Left renal pelvis (tissue), 4 donors: ENCODE measurements at places on chromosomes 2 and 18. TPM values are rescaled to one million over a fixed set of nuclear protein-coding genes. Genes with fewer than 3 reads are reported as not detected.

Gene PIKFYVE
- polyA plus RNA-seq: 25.3 TPM

Gene PPP1R1C
- 3.3 TPM for polyA plus RNA-seq

Gene TTN
- 1.2 TPM for polyA plus RNA-seq

Gene REG3A
- not detected for polyA plus RNA-seq

Gene NEU2
- polyA plus RNA-seq: not detected

Gene SPATS2L
- polyA plus RNA-seq: 151 TPM

Gene SCN3A
- 0.78 TPM for polyA plus RNA-seq

DNA sequence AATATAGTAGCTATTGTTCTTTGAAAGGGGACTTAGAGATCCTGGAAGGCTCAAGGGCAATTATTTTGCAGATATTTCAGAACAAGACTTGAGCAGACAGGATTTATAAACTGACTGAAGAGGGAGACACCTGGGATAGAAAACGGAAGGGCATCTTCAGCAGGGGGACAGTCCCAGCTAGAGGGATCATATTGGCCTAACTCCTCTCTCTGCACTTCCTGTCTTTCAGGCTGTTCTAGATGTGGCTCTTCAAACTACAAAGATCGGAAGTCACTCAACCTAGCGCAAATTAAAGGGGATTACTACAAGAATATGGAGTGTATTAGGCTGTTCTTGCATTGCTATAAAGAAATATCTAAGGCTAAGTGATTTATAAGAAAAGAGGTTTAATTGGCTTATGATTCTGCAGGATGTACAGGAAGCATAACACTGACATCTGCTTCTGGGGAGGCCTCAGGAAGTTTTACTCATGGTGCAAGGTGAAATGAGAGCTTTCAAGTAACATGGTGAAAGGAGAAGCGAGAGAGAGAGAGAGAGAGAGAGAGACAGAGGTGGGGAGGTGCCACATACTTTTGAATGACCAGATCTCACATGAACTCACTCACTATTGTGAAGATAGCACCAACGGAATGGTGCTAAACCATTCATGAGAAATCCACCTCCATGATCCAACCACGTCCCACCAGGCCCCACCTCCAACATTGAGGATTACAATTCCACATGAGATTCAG lies 5.3 kb upstream of the CTIF start:
- DNase-seq: no peak

DNA sequence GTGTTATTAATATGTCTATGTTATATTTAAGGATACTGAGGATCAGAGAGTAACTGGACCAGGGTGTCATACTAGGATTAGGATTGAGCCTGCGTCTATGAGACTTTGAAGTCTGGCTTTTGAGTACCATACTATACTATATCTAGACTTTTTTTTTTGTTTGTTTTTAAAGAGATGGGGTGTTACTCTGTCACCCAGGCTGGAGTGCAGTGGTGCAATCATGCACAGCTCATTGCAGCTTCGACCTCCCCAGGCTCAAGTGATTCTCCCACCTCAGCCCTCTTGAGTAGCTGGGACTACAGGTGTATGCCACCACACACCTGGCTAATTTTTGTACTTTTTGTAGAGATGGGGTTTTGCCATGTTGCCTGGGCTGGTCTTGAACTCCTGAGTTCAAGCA lies 66.2 kb upstream of the MAP4K3 start:
- DNase-seq: no peak

- no peak for DNase-seq
Observed at GRCh38 chr2:172574965-172575364, 19.1 kb downstream of the PDK1 start.

DNA sequence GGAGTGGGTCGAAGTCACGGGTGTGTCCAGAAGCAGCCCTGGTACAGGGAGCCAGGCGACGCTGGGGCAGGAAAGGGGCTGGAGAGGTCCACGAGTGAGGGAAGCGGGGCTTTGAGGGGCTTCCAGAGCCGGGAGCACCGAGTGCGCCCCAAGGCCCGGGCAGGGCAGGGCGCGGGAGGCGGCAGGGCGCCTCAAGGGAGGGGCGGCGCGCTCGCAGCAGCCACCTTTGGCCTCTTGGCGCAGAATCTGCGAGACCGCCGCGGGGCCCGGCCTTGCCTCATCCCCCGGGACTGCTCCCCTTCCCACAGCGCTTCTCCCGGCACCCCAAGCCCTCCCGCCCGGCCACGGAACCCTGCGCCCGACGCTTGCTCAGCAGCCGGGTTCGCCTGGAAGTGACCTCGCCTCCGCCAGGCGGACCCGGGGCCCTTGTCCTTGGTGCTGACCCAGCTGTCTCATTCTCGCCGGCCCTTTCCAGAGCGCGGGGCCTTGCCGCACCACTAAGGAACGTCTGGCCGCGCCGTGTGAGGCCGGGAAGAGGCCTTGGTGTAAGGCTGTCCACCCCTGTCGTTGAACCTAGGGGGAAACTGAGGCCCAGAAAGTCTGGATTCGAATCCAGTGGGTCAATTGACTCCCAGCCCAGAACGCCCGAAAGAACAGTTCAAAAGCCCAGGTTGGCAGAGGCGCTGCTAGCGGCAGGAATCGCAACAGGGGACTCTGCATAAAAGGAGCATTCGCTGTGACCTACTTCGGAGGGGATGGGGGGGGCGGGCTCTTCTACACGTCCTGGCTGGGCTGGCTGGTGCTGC lies 584 bp upstream of the DNER start:
- no peak for DNase-seq

DNA sequence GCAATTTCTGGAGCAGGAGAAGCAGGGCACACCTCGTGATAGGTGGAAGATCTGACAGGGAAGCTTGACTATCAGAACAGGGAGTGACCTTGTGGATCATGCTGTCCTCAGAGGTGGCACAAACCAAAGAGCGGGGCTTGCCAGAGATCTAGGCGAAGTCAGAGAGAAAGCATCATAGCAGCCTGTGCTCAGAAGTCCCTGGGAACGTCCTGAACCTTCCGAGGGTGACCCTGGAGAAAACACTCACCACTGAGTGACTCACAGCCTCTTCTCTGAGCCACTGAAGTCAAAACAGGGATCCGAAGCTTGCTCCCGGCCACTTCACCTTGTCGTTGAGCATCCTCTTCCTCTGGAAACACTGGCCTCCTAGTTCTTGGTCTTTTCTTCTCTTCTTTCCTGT lies 56.7 kb downstream of the IL1R2 start:
- DNase-seq: no peak

DNA sequence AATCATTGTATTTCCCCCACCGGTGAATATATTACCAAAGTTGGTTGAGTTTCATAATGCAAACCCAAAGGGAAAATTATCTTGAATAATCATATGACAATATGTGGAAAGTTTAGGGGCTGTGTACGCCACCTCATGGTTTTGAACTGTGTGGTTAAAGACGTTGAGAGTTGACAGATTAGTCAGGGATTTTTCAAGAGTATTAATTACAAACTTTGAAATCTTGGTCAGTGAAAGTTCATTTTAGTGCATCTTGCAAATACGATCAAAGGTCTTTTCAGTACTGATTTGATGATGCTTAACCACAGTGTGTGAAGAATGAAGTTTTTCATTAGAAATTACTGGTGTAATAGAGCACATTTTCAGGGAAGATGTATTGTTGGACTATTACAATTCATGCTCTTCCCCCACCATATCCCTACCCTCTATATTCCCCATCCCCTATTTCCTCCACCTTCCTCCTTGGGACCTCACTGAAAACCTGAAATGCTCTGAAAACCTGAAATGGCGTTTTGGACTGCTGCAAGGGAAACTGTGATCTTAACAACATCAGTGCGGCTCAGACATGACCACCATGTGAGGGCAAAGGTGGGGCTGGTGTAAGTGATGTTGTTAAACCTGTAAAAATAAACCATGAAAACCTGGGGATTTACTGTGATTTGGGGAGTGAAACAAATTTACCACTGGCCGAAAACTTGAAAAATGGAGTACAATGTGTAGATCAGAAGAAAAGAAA lies 4.5 kb upstream of the BCL2L11 start:
- DNase-seq: no peak

- DNase-seq: no peak
Observed at GRCh38 chr2:172606285-172606684, 50.4 kb downstream of the PDK1 start.

DNA sequence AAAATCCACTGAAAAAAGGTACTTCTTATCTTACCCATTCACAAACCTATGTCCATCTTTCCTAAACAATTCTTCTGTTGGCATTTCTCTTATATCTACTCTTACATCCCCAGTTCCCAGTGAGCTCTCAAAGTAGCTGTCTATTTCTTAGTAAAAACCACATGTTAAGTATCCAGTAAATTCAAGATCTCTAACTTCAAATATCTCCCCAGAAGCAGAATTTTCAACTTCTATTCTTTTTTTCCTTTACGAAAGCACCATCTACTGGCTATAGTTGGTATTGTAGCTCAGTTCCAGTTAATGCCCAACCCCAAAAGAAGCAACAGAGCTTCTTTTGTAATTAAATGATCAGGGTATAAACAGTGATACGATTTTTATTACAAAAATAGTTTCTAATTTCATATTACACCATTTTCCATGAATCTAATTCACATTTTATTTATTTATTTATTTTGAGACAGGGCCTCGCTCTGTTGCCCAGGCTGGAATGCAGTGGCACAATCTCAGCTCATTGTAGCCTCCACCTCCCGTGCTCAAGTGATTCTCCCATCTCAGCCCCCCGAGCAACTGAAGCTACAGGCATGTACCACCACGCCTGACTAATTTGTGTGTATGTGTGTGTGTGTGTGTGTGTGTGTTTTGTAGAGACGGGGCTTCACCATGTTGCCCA lies 28.5 kb downstream of the HRH4 start:
- DNase-seq: no peak

DNA sequence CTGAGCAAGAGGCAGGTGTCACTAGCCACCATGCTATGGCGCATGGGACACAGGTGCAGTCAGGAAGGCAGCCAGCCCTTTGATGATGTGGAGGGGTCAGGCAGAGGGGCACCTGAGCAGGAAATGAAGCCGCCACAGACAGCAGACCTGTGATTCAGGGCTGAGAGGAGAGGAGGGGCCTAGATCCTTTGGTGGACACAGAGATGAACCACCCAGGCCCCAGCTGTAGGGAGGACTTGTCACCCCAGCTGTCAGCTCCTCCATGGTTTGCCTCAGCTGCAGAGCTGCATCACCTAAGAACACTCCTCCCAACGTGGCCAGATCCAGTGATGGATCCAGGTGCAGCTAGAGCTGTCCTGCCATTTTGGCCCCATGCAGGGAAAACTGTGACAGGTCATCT lies 11.6 kb downstream of the ASB18 start:
- DNase-seq: no peak

- no peak for DNase-seq
Observed at GRCh38 chr2:67002618-67003371, 394.3 kb upstream of the ETAA1 start.

GRCh38 chr2:58727981-58728656 lies 487.0 kb upstream of the FANCL start:
- no peak for DNase-seq

GRCh38 chr2:120320318-120320851 lies 25.6 kb upstream of the INHBB start:
- no peak for DNase-seq

DNA sequence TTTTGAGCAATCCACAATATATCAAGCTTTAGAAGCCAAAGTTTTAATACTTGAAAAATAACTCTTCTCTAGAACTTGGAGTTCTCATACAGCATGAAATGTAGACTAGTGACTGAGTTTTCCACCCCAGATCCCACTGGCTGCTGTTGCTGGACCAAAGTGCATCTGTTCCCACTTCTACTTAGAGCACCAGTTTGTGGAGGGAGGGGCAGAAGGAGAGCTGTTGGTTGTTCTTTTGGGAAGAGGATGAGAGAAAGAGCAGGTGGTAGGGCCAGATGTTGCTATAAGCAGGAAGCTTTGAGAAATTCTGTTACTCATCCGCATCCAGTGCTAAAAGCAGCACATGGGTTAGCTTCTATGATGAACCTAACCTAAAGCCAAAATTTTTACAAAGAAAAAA lies 59.0 kb downstream of the MBD2 start:
- no peak for DNase-seq

DNA sequence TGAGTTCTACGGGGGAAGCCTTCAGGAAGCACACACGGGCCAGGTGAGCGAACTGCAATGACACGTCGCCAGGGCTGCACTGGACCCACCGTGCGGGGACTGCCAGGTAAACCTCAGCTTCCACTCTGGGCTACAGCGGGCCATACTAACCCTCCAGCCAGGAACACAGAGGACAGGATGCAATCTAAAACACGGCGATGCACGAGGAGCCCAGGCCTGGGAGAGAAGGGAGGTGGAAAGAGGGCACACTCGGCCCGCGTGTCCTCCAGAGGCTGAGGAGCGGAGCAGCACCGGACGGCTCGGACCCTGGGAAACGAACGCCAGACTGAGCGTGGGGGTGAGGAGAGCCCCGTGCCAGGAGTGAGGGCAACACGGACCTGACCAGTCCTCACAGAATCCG lies 69.3 kb downstream of the HDAC4 start:
- DNase-seq: no peak

DNA sequence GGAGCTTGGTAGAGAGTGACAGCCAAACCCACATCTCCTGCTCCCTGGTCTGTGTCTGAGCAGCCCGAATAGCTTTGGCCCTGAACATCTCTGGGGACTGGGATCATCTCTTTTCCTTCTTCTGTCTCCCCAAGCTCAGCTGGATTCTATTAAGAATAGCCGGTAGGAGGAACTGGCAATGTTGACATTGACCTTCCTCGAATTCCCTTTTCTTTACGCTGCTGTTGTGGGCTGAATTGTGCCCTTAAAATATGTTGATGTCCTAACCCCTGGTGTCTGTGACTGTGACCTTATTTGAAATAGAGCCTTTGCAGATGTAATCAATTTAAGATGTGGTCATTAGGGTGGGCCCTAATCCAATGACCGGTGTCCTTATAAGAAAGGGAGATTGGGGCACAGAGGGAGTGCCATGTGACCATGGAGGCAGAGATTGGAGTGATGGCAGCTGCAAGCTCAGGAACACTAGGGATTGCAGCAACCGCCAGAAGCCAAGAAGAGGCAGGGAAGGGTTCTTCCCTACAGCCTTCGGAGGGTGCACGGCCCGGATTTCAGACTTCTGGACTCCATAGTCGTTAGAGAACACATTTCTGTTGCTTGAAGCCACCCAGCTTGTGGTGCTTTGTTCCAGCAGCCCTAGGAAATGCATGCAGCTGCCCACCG lies 5.8 kb upstream of the SFTPB start:
- no peak for DNase-seq
